GM23338 (cell line): ENCODE measurements at places on chromosomes 11 and 22. TPM values are rescaled to one million over a fixed set of nuclear protein-coding genes. Genes with fewer than 3 reads are reported as not detected.

- DNase-seq = no peak
- H3K4me3 ChIP-seq = no peak overlapping the region
- peaks cover 18% of the 10 kb centered on the region for H3K4me1 ChIP-seq
- H3K27ac ChIP-seq = no peak overlapping the region
Measured at GRCh38 chr11:7612056-7612660, 61.1 kb downstream of the CYB5R2 start.

Gene PICALM
- total RNA-seq = 134 and 150 TPM in 2 replicates

Gene ASCC2
- 30.5 and 32.4 TPM in 2 replicates for total RNA-seq

DNA sequence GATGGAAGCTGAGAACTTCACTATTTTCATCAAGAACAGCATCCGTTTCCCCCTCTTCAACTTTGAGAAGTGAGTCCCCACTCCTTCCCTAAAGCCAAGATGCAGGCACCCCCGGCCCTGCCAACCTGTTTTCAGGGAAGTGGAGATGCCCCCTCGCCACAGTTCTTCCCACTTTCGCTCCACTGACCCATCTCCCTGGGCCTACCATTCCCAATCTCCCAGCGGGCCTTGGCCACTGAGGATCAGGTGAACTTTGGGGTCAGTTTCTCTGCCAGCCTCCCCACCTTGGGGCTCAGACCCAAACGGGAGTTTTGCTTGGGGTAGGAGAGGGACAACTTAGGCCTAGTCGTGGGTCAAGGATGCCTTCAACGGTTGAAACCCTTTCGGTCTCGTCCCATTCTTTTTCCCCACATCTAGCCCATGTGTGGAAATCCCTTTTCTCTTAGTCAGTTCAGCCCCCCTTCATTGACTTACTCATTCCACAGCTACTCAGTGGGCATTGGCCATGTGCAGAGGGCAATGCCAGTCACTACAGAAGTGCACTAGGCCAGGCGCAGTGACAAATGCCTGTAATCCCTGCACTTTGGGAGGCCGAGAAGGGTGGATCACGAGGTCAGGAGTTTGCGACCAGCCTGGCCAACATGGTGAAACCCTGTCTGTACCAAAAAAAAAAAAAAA, 10.6 kb downstream of the P2RX3 start:
- H3K36me3 ChIP-seq = no peaks in the 10 kb centered on the region
- H3K4me3 ChIP-seq = no peak overlapping the region
- no peak overlapping the region for H3K27ac ChIP-seq

DNA sequence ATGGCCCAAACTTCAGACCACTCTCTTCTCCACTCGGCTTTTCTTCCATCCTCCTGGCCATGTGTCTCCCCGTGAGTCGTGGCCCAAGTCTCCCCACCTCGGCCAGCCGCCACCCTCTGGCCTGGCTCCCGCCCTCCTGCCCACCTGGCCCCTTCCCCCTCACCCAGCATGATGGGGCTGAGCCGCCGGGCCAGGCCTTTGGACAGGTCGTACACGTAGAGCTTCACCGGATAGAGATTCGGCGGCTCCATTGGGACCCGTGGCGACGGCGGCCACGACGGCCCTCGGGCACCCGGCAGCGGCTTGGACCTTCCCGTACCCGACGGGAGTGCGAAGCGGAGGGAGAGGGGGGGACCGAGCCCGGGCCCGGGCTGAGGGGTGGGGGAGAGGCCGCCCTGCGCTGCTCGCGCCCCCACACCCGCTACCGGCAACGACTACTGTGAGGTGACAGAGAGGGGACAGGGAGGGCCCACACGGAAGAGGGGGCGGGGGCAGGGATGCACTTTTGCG, at the start of gene DESI1:
Gene DESI1, minus strand, starts transcription at position 455 of the 510 bp plus-strand sequence. Its CDS starts 204 bp downstream, at position 251.
- H3K36me3 ChIP-seq = peaks cover 21% of the 10 kb centered on the region
- DNase-seq = peak; percentile 67
- no peaks in the 10 kb centered on the region for H3K27me3 ChIP-seq
- peaks cover 15% of the 10 kb centered on the region for H3K4me1 ChIP-seq
- peak within 1 kb of the TSS; percentile 98 for H3K27ac ChIP-seq

DNA sequence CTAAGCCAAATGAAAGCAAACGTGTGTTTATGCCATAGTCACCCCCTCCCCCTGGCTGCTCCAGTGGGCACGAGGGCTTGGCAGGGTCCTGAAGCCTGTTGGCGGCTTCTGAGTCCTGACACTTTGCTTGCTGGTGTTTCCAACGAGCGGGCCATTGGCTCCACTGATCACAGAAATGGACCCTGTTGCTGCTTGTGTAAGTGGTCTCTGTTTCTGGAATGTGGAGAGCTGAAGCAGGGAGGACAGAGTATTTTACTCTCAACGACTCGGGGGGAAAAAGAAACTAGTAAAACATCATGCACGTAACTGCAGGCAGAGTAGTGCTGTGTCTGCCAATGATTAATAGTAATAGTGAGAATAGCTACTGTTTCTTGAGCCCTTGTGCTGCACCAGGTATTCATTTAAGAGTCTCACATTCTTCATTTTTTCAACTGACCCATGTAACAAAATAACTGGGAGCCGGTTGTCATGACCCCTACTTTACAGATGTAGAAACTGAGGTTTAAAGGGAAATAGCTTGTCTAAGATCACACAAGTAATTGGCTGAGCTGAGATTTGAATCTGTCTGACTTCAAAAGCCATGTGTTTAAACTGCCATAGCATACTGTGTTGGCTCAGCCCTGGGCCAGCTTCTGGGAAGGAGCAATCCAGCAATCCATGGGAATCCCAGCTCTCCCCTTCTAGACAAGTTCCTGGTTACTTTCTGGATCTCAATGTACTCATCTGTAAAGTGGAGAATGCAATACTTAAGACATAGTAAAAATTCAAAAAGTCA, 526.7 kb downstream of the INSC start:
- no peaks in the 10 kb centered on the region for H3K4me1 ChIP-seq
- no peaks in the 10 kb centered on the region for H3K36me3 ChIP-seq
- DNase-seq = no peak

Gene IRAG1
- total RNA-seq = 2.5 and 2.7 TPM in 2 replicates

Gene KCNJ4
- 1.3 TPM in 2 replicates for total RNA-seq

- DNase-seq = no peak
- no peaks in the 10 kb centered on the region for H3K4me1 ChIP-seq
- no peak overlapping the region for H3K4me3 ChIP-seq
- no peaks in the 10 kb centered on the region for H3K27me3 ChIP-seq
Measured at GRCh38 chr11:127492029-127492428, 491.5 kb upstream of the KIRREL3 start.

- H3K27ac ChIP-seq = peak overlapping the region; percentile 74; the same call in 1 of the 2 replicates
- H3K27me3 ChIP-seq = peaks cover 14% of the 10 kb centered on the region
- H3K4me1 ChIP-seq = peaks cover 38% of the 10 kb centered on the region
- no peak overlapping the region for H3K4me3 ChIP-seq
Measured at GRCh38 chr22:39148727-39149535, 3.5 kb downstream of the CBX7 start.
